ENCODE measurements at places on chromosomes 5 and 9.

DNA sequence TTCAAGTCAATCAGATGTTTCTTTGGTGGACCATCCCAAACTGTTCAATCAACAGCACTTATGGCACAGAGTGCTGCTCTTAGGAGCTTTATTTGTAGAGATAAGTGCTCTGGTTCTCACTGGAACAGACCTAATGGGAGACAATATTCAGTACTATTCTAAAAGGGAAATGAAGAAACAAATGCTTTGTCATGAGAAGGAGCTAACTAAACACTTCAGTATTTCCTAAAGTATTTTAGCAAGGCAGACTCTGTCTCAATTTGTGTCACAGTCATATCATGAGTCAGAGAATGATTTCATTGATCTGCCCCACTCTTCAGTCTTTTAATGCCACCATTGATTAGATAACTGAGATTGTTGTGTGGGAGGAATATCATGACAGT lies 175.3 kb downstream of the SLF1 start:
- no peak for DNase-seq

- no peak for DNase-seq
These were observed 69.4 kb upstream of the PSD2 start for GRCh38 chr5:139726248-139726647.

DNA sequence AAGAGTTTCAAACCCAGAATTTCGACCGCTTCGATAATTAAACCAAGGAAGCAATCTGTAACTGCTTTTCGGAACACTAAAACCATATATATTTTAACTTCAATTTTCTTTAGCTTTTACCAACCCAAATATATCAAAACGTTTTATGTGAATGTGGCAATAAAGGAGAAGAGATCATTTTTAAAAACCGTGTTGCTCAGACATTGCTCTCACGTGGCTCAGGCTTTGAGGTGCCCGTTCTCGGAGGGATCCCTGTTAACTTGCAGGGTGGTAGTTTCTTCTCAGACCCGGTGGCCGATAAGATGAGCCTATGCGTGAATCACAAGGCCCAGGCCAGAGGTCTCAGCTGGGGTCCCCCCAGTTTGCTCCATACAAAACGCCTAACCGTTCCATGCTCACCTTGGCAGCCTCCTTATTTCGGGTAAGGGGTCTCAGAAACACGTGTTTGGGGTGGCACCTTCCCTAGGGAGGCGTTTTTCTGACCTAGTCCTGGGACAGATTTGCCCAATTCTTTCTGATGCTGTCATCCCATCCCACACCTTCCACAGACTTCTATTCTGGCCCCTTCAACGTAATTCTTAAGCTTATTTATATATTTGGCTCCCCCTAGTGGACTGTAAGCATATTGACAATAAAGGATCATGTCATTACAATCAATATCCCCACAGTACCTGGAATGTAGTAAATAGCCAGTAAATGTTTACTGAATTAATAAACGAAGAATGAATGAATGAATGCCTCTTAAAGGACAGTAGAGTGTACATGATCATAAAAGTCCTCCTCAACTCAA lies 48.1 kb downstream of the THBS4 start:
- DNase-seq: no peak

GRCh38 chr5:147658293-147658932 lies 124.1 kb downstream of the JAKMIP2 start:
- no peak for DNase-seq

DNA sequence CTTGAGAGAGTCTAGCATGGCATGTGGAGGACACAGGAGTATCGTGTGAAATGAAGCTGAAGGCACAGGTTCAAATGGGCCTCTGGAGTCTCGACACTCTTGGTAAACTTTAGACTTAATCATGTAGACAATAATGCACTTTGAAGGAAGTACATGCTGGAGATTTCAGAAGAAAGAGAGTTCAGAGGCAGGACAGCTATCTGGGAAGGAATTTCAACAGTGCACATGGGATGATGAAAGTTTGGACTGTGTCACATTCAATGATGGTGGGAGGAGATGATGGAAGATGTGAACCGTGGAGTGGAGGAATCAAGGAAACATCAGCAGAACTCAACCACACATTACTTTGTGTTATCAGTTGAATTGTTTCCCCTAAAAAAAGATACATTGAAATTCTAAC lies 88.6 kb upstream of the PAPPA start:
- no peak for DNase-seq

DNA sequence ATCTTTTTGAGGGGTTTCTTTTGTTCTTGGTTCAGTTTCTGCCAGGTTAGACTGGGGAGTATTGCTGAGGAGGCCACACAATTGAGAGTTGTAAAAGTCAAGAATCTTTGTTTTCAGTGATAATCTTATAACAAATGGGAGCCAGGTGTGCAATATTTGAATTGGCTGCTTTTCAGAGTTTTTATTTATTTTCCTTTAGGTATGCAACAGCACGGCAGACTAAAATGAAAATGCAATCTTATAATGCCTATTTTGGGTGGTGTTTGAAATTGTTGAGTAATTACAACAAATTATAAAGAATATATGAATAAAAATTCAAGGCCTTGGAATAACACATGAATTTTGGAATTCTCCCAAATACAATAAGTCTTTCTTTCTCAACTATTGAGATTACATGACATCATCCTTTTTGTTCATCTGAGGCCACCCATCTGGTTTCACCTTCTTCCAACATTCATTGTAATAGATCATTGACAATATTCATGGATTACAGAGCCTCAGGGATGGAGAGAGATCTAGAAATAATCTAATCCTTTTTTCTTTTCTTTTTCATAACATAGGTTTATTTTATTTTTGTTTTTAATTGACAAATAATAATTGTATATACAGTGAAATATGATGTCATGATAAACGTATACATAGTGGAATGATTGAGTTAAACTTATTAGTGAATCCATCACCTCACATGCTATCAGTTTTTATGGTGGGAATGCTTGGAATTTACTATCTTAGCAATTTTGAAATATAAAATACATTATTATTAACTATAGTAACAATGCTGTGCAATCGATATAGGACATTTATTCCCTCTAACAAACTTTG lies 1061.0 kb downstream of the NR2F1-AS1 start:
- DNase-seq: no peak

GRCh38 chr9:128685636-128686489 lies 3.2 kb upstream of the SET start:
- no peak for DNase-seq

DNA sequence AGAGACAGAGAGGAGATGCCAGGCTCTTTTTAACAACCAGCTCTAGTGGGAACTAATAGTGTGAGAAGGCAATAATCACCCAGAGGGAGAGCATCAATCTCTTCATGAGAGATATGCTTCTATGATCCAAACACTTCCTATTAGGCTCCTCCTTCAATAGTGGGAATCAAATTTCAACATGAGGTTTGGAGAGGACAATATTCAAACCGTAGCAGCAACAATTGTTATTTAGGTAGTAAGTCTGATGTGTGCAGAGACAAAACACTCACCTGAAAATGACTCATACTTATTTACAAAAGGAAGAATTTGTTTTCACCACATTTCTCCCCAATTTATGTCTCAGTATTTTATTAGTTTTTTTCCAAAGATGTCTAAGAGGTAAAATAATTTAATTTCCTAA lies 144.3 kb downstream of the ST8SIA4 start:
- no peak for DNase-seq

DNA sequence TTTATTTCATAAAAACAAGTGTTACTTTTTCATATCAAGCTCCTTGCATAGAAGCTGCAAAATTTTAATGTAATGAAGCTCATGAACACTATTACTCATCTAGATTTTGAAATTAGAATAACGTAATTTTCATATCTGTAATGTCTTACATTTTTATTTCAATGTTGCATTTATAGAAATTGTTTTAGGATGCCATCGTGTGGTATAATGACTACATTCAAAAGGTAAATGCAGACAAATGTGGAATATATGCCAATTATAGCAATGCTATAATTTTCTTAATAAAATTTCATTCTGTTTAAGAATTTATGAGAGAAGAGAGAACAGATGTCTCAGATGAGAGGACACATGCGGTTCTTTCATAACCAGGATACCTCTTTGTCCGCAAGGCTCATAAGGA lies 230.2 kb downstream of the TMEM232 start:
- DNase-seq: no peak

- no peak for DNase-seq
These were observed 13.8 kb upstream of the CTSL start for GRCh38 chr9:87711857-87712800.

- DNase-seq: no peak
These were observed 77.9 kb downstream of the SEMA5A start for GRCh38 chr5:9468060-9468388.

DNA sequence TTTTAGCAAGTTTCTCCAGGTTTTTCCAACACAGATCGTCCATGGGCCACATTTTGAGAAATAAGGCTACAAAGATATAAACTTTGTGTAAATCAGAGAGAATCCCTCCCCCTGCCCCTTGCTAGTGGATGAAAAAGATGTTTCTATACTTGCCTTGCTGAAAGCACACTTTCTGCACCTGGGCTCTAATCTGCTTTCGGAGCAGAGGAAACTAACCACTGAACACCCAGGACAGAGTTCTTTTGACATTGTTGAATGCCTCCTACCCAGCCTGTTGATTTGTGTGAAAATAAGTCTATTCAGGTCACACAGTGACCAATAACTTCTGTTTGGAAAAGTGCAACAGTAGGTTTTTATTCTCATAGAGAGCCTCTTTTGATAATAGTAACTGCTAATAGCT lies 7.5 kb downstream of the ADRB2 start:
- no peak for DNase-seq

GRCh38 chr9:116868201-116868600 lies 181.1 kb downstream of the TRIM32 start:
- no peak for DNase-seq

GRCh38 chr5:169426784-169427183 lies 125.8 kb upstream of the SLIT3 start:
- no peak for DNase-seq

- no peak for DNase-seq
These were observed 174.0 kb downstream of the NR3C1 start for GRCh38 chr5:143229426-143229895.

- DNase-seq: no peak
These were observed 44.1 kb upstream of the CEMIP2 start for GRCh38 chr9:71812385-71812784.

DNA sequence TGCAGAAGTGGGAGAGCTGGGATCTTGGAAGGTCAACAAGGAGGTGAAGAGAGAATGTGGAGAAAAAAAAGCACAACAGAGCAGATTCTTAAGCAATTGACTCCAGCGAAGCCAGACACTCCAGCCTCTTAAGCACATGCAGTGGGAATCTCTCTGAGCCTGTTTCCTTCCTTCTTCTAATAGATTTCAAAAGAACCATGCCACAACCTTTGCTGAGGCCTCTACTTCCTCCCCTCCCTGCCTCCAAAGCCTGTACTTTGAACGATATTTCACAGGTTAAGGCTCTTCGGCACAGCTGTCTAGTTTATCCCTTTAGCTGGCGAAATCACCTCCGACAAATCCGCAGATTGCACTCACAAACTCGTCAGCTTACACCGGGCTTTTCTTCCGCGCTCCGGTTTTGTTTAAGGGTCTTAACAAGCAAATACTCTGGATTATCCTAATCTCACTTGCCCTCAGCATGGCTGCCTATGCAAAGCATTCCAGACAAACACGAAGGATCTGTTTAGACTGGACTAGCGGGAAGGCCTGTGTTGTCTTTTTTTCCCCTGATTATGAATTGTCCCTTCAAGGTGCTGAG lies 211.6 kb upstream of the PANK3 start:
- DNase-seq: no peak

DNA sequence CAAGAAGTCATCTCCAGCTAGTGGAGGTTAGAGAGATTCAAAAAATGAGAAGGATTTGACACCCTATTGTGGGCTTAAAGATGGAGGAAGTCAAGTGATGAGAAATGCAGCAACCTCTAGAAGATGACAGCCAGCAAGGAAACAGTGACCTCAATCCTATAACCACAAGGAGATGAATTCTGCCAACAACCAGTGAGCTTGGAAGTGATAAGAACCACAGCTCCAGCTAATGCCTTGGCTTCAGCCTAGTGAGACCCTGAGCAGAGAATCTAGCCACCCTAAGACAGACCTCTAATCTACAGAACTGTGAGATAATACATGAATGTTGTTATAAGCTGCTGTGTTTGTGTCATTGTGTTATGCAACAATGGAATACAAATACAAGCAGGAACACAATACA lies 262.4 kb downstream of the GRIA1 start:
- no peak for DNase-seq

DNA sequence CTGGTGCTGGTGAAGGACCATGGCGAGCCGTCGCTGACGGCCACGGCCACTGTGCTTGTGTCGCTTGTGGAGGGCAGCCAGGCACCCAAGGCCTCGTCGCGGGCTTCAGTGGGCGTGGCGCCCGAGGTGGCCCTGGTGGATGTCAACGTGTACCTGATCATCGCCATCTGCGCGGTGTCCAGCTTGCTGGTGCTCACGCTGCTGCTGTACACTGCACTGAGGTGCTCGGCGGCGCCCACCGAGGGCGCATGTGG lies 2.2 kb downstream of the PCDHA10 start:
- no peak for DNase-seq

DNA sequence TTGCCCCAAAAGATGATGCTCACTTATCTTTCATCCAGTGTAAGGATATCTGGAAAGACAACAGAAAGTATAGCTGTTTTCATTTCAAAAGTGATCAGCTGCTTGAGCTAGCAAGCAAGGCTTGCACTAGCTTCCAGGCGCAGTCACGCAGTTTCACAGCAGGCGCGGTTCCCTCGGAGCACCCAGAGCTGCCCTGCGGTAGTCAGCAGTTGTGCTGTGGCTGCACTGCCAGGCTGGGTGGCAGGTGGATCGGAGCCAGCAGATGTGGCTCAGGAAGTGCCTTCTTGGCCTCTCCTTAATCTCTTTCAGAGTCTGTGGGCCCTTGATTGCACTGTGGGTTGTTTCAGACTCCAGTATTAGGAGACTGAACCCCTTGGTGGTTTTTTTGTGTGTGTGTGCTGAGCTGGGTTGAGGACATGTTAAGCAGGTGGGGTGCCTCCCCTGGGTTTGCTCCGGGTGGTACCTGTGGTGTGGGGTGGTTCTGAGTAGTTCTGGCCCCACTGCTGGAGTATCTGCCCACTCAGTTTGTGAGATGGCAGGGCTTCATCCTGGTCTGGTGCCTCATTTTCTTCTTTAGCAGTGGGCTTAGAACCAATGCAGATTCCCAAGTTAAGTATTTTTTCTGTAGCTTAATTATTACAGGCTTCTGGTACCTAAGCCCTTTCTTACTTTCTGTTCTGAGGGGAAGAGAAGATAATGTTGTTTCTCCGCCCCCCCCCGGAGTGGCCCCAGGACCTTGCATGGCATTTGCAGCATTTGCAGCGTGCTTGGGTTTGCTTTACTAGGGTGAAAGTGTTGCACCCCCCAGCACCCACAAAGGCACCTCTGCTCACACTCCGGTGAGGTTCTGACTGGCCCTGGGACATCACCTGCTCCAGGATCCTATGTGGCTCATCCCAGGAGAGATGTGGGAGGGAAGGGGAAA lies 16.4 kb downstream of the TENT4A start:
- DNase-seq: no peak

GRCh38 chr5:61796773-61797172 lies 464.7 kb downstream of the ZSWIM6 start:
- no peak for DNase-seq

All from NCI-H1417 treated with DMSO at 0.1 percent for 48 hours (cell line).